Activated effector memory CD4-positive, alpha-beta T cell treated with anti-CD3 and anti-CD28 coated beads, Interleukin-2, amount 50 U/mL, for 16 hours (primary cell): ENCODE measurements at places on chromosomes 3 and 15.

DNA sequence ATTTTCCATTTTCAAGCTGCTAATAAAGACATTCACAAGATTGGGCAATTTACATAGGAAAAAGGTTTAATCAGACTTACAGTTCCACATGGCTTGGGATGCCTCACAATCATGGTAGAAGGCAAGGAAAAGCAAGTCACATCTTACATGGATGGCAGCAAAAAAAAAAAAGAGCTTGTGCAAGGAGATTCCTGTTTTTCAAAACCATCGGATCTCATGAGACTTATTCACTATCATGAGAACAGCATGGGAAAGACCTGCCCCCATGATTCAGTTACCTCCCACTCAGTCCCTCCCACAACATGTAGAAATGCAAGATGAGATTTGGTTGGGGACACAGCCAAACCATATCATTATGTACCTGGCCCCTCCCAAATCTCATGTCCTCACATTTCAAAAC, 202.0 kb downstream of the FNDC3B start:
- DNase-seq, result no peak

DNA sequence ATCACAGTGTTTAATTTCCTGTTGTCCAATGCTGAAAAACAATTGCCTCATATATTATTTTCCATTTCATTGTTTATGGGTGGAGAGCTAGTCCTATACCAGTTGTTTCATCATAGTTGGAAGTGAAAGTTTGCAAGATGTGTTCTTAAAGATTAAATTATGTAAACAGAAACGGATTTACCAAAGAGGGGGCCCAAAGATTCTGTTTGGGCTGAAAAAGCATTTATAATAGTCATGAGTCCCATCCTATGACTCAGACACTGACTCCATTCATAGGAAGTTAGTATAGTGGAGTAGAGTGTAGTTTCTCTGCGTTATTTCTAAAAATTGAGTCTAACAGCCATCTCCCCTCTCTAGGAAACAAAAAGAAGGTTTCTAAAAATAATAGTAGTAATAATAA, 24.3 kb downstream of the NFKBIZ start:
- no peak for DNase-seq

GRCh38 chr3:112467539-112467938, 31.7 kb downstream of the BTLA start:
- no peak for DNase-seq

GRCh38 chr15:73341886-73342600, 26.7 kb downstream of the HCN4 start:
- no peak for DNase-seq

DNA sequence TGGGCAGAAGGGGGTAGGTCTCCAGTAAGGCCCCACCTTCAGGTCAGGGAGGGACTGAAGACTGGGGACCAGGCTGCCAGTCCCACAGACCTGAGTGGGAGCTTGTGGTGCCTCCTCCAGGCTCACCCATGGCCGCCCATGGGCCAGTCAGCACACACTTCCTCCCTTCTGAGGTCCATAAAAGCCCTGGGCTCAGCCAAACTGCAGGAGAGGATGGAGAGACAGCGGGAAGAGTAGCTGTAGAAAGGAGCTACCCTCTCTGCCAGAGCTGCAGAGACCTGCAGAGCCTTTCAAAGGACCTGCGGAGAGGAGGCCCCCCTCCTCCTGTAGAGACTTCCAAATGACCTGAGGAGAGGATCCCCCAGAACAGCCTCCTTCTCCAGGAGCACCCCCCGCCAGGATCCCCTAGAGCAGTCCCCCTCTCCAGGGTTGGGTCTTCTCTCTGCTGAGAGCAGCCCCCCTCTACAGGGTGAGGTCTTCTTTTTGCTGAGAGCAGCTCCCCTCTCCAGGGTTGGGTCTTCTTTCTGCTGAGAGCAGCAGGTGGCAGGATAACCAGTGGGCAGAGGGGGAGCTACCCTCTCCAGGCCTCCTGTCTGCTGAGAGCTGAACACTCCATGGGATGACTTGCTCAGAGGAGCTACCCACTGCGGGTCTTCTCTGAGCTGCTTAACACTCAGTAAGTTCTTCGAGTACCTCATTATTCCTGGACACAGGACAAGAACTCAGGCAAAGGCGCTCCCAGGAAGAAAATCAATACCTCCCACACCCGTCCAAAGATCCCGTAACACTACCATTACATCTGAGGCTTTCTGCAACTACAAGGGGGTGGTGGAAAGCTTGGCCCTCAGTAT, 5.0 kb upstream of the SKIC8 start:
- DNase-seq, result peak; percentile 39

DNA sequence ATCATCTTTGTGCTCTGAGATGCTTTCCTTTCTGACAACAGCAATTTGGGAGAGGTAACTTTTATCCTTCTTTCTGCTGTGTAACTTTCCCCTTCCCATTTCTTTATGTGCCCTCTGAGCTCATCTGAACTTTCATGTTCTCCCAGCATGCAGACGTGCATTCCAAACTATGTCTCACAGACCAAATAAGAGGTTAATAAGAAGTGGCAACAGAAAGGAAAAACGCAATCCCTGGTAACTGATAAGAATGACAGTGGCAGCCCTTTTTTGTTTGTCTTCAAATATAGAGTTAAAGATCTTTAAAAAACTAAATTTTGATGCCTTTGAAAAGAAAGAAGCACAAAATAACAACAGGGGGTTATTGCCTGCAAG, 533.4 kb downstream of the FOXP1 start:
- DNase-seq, result no peak
